ENCODE measurements at places on chromosomes 16 and 17. TPM values are rescaled to one million over a fixed set of nuclear protein-coding genes. Genes with fewer than 3 reads are reported as not detected.

- no peak for DNase-seq
Observed at GRCh38 chr17:80307994-80308691, 47.5 kb downstream of the RNF213 start.

GRCh38 chr16:17986991-17987390, 349.5 kb downstream of the NPIPA8 start:
- no peak for DNase-seq

DNA sequence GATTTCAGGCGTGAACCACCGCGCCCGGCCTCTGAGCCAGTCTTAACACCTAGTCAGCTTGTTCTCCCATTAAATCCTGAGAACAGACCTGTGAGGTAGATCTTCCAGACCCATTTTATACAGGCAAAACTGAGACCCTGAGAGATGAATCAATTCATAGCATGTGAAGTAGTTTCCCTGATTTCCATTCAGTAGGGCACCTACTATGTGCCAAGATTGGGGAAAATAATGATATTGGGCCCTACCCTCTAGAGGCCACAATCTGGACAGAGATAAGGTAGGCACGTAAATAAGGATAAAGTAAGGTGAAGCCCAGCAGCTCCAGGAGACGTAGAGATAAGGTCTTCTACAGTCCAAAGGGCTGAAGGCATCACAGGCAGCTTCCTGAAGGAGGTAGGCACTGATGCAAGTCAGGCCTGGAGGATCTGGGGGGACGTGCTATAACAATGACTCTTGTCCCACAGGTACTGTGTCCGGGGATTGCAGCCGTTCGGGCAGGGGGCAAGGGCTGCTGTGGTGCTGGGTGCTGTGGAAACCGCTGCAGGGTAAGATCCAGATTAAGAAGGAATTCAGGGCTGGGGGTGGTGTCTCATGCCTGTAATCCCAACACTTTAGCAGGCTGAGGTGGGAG, 5.7 kb downstream of the VMO1 start:
- DNase-seq = no peak

GRCh38 chr16:58960034-58960433, 225.9 kb upstream of the GOT2 start:
- DNase-seq = no peak

The PLA2G10 gene
- not detected for total RNA-seq

All from myocyte (in vitro differentiated cells).